Pons (tissue), 1 donor: ENCODE measurements at places on chromosomes 1 and 21.
A peak's percentile ranks its signal among the peaks of the same experiment; 100 is the strongest.

GRCh38 chr21:42467140-42467983 is 28.7 kb downstream of the RSPH1 start:
- DNase-seq = peak; percentile 22

DNA sequence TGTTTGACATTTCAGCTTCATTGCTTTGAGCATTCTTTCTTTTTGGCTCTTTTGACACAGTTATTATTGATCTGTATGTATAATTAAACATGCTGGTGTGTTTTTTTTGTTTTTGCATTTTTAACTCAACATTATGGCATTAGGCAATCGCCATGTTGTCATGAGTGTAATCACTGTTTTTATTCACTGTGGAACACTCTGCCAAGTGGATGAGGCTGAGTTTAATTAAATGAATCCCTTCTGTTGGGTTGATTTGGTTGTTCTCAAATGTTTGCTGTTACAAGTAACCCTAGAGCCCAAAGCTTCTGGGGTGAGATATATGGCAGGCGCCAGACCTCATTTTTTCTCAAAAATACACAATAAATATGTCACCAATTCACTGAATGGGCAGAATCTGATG is 428.1 kb downstream of the MATN1 start:
- no peak for DNase-seq

DNA sequence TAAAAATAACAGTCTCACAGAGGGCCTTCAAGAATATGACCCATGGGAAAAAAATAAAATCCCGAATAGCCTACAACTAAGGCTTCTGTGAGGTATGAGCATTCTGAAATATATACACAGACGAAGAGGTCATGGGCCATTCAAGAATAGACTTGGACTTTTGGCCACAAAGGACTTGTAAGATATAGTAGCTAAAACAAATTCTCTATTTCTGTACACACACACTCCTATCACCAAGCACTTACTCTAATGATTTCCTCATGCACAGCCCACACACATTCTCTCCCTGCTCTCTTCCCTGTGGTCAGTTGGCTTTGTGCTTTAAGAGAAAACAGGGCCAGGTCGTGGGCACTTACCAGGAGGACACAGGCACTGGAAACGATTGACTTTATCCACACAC is 69.7 kb upstream of the ADAM30 start:
- no peak for DNase-seq

- DNase-seq = no peak
These were observed 254.1 kb upstream of the PROX1 start for GRCh38 chr1:213733705-213734104.

DNA sequence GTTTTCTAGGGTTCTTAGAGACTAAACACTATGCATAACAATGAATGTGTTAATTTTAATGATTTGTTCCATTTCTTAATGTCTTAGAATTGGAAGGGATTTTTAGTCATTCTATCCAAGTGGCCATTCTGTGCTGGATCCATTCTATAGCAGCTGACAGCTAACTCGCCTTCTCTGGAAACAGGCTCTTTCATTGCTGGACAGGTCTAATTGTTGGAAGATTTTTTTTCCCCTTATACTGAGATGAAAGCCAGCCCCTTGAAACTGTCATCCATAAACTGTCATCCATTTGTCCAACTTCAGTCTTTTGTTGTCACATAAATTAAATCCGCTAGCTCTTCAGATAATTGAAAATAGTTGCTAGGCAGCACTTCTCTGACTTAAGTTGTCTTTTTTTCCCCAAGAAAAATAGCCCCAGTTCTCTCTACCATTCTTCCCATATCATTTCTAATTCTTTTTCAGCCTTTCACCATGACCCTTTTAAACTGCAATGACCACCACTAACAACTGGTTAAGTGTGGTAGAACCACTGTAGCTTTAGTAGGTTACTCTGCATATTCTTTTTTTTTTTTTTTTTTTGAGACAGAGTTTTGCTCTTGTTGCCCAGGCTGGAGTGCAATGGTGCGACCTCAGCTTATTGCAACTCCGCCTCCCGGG is 19.7 kb downstream of the AK4 start:
- peak; percentile 42 for DNase-seq
